Liver (tissue), 10 donors: ENCODE measurements at places on chromosomes 6 and 20.

- no peak for DNase-seq
Measured at GRCh38 chr6:21478883-21479539, 114.5 kb upstream of the SOX4 start.

GRCh38 chr20:50904067-50904570, 27.1 kb downstream of the ADNP start:
- no peak for DNase-seq

- no peak for DNase-seq
Measured at GRCh38 chr6:128606611-128607010, 86.2 kb upstream of the PTPRK start.

- DNase-seq: no peak
Measured at GRCh38 chr6:86273936-86274335, 631.2 kb upstream of the SYNCRIP start.
